ENCODE measurements at places on chromosomes 2 and 18.

GRCh38 chr18:9433671-9434121 lies 41.6 kb upstream of the RALBP1 start:
- no peak for DNase-seq

DNA sequence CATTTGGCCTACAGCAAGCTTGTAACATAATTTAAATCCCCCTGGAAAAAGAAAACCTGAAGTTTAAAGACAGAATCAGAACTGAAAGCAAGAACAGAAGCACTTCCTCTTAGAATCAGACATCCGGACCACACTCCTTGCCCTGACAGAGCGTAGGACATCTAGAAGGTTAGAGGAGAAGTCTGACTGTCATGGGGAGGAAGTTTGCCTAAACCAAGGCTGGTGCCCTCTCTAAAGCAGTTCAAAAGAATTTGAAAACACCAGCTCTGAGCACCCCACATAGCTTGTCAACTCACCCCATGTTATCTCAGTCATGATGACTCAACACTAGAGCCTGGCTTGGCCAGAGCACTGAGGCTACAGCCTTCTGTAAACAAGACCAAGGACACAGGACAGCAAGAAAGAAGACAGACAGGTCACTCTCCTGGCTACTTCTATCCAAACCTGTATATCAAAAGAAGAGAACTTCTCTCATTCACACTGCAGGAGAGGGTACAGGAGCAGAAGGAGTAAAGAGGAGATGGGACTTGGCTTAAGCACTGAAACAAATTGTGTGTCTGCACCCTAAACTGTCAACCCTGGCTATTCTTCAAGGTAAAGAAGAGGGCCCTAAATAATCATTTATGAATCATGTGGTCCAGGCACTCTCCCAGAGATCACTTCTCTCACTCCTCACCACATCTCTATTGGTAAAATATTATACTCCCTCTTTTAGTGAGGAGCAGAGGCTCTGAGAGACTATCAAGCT lies 198.6 kb downstream of the MEMO1 start:
- peak; percentile 8 for DNase-seq

- no peak for DNase-seq
These were observed 872.2 kb upstream of the NXPH2 start for GRCh38 chr2:139652385-139652784.

DNA sequence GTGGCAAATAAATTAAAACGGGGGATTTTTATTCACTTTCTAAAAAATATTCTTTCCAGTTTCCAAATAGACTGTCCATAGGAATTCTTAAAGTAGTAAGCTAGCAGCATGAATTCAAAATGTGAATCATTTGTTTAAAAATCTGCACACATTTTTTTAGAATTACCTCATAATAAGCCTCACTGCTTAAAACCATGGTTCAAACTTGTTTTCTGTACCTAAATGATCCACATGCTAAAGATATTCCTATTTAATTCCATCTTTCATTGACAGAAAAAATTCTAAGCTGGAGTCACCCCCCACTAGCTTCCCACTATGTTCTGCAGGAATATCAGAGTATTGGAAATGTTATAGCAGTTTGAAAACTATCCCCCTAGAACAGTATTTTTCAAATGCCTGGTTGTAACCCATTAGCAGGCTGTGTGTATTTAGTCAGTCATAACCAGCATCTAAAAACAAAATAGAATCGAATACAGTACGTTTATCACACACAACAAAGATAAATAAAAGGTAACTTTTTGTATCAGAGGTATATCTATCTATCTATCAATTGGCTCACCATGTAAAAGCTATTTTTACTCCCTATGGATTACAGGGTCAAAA lies 11.2 kb upstream of the IKZF2 start:
- DNase-seq, result peak; percentile 62

- no peak for DNase-seq
These were observed 214.8 kb downstream of the MTX2 start for GRCh38 chr2:176483901-176484568.

DNA sequence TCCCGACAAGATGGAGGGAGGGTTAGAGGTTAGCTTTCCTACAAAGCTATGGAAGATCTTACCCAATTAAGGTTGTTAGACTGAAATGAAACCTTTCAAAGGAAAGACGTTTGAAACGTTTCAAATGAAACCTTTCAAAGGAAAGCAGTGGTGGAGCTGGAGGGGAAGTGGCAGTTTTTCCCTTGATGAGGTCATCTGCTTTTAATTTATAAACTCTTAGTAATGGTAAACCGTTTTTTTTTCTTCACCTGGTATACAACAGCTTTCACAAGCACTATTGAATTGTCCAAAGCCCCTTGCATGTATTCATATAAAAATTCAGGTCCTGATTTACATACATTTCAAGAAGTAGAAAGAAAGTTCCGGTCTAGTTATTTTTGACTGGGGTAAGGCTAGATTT lies 7.4 kb downstream of the PMAIP1 start:
- DNase-seq, result peak; percentile 14

- no peak for DNase-seq
These were observed 91.2 kb upstream of the KLHL29 start for GRCh38 chr2:23293731-23294130.

Measured in adipocyte (in vitro differentiated cells).